ENCODE measurements at places on chromosomes 11 and 22.

DNA sequence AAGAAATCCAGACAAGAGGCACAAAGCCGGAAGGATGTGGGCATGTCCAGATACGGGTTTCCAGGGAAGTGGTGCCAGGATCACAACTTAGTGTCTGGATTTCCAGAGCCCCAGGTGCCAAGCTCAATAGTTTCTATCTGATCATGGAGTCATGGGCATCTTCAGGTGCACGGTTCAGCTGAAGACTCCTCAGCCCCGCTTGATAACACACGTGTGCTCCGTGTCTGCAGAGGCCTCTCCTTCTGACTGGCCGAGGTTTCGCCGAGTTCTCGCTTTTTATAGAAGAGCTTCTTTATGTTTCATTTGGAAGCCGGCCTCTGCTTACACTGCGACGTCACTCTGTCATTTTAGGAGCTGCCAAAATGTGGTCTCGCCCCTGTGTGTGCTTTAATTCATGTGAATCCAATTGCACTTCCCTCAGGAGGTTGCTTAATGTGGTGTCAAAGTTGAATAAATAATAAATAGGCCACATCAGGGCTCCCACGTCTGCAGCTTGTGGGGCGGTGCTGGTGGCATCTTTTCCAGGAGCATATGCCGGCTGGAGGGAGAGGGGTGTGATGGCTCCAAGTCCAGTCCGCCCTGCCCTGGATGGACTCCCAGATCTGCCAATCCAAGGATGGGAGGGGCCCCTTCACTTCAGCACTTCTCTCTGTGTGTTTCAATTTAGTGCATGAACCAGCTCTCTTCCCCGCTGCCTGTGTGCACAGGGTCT lies 1410.8 kb downstream of the TBC1D22A start:
- no peak for DNase-seq

- no peak for DNase-seq
Measured at GRCh38 chr11:126993599-126993998, 7.0 kb downstream of the KIRREL3 start.

GRCh38 chr11:115134926-115135325 lies 369.3 kb downstream of the CADM1 start:
- DNase-seq, result no peak

GRCh38 chr11:7668911-7669310 lies 4.4 kb downstream of the CYB5R2 start:
- DNase-seq, result no peak

DNA sequence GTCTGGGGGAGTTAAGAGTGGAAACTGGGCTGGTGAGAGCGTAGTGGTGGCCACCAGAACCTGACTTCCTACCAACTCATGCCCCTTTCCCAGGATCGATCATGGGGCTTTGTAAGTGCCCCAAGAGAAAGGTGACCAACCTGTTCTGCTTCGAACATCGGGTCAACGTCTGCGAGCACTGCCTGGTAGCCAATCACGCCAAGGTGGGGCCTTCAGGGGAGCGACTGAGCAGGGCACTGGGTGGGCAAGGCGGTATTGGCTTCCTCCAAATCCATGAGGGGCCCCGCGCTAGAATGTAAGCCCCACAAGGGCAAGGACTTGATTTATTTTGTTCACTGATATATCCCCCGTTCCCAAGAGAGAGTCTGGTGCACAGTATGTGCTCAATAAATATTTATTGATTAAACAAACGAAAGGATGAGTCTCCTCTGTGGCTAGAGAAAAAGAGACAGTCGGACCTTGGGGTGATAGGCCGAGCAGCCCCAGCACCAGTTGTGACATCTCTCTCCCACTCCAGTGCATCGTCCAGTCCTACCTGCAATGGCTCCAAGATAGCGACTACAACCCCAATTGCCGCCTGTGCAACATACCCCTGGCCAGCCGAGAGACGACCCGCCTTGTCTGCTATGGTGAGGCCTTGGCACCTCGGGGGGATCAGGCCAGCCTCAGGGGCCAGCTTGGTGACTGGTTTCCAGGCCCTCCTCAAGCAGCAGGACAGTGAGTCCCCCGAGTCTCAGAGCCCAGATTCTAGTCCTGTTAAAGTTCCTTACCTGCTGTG lies 765 bp downstream of the ZFPL1 start:
- DNase-seq, result no peak

GRCh38 chr11:14413307-14414069 lies 54.5 kb upstream of the RRAS2 start:
- DNase-seq, result no peak

DNA sequence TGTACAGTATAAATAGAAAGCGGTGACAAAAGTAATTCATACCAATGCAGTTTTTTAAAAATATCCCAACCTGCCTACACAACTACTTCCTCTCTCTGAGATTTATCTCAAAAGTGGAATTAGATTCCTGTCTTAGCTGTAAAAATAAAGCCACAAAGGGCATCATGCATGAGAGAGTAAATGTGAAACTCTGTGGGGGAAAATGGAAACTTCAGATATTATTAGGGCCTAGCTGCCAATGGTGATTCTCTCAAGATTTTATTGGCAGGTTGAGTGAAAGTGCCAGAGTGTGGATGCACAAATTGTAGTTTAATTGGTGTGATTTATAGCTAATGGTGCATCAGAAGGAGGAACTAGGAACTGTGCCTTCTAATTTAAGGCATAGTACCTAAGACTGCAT lies 356.9 kb upstream of the CCDC90B start:
- no peak for DNase-seq

- no peak for DNase-seq
Measured at GRCh38 chr11:104796301-104796700, 102.0 kb downstream of the CASP12 start.

All from COR-L47 (cell line).